ENCODE measurements at places on chromosomes 3 and 15.

- DNase-seq = peak; percentile 44
Observed at GRCh38 chr15:56598991-56599390, 134.1 kb upstream of the MNS1 start.

DNA sequence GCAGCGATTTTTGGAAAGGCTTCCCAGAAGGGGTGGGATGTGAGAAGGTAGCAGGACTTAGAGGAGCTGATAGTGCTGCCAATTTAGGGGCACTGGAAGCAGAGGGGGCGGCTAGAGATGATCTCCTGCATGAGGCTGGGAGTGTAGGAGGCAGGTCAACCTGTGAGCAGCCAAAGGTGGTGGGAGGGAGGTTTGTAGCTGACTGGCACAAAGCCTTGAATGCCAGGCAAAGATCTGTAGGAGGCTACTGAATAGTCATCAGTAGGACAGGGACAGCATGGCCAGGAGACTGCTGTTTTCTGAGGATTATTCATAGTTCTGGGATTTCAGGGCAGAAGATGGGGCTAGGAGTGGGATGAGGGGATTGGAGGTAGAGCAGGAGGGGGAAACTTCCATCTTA, 2.2 kb downstream of the SCAMP5 start:
- no peak for DNase-seq

- peak; percentile 55 for DNase-seq
Observed at GRCh38 chr3:128787256-128788253, 61.6 kb downstream of the RAB7A start.

DNA sequence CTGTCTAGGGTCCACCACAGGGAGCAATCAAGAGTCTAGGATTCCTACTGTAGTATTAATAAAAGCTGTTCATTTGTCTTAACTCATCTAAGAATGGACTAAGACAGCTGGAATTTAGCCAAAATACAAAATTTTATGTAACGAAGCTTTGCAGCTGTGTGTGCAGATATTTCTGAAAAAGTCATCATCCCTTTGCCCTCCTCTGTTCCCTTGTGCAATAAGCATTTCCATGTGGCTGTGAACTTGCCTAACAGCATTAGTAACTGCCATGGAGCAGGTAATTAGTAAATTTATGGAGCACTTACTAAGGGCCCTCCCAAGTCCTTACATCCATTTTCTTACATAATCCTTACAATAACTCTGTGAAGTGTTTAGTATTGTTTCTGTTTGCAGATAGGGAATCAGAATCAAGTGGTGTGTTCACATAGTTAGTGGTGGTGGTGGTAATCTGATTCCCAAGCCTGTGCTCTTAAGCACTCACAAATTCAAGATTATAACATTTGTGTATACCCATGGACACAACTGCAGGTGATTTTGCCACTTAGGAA, 114.5 kb downstream of the RARB start:
- no peak for DNase-seq

All from GM23248 (cell line).